ENCODE measurements at places on chromosomes 3 and 15.

- DNase-seq, result no peak
Observed at GRCh38 chr3:100915706-100916495, 77.3 kb downstream of the ABI3BP start.

- DNase-seq, result no peak
Observed at GRCh38 chr3:16550305-16550675, 36.8 kb upstream of the RFTN1 start.

DNA sequence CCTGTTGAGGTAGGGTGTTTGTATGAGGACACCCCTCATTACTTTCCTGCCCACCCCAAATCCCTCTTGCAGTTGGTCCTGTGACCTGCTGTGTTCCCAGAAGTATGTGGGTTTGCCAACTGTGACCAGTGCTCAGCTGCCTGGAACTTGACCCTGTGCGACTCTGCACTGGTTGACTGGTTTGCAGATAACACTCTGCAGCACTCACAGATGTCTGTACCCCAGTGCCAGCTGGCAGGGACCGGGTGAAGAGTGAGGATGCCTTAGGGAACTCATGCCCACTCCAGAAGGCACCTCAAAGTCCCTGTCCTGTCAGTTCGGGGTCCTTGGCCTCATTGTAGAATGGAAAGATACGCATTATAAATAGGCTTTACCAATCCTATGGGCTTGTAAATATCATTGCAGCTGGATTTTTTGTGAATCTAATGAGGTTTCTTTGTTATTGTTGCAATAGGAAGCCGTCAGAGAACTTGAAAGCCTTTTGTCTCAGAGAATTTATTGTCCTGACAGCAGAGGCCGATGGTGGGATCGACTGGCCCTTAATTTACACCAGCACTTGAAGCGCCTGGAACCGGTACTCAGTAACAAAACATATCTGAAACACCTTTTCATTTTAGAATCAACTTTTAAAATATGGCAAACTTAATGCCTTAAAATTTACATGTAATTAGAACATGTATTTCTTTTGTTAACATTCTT, 18.2 kb downstream of the FAN1 start:
- no peak for DNase-seq

DNA sequence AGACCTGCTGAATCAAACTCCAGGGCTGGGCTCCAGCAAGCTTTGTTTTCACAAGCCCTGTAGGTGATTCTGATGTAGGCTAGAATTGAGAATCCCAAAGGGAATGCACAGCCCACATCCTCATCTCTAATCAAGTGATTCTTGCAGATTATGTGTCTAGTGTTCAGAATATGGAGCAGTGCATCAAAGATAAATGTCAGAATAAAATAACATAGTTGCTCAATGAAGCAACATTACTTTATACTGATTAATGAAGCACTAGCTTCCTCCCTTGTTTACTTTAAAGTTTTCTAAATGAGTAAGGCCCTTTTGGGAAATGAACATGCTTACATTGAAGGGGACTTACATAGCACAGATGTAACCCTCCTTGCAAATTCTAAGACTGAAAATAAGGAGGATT, 39.2 kb downstream of the NUP210 start:
- DNase-seq, result no peak

DNA sequence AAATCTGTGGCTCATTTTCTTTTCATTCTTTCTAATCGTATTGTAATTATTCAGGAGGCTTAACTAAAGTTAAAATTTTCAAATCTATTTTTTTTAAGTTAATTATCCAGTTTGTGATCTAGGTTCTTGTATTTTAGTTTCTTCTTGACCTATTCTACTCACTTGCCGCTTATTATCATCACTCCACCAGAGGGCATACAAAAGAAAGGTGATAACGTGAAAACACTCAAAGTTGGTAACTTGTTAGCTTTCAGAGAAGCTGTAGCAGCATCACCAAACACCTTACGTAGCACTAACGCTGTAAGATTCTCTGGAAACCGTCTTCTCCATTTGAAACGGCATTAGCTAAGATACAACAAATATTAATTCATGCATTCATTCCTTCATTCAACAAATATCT, 4.8 kb downstream of the GNB4 start:
- DNase-seq, result no peak

Data from Daoy (cell line).